ENCODE measurements at places on chromosomes 7 and 10.

DNA sequence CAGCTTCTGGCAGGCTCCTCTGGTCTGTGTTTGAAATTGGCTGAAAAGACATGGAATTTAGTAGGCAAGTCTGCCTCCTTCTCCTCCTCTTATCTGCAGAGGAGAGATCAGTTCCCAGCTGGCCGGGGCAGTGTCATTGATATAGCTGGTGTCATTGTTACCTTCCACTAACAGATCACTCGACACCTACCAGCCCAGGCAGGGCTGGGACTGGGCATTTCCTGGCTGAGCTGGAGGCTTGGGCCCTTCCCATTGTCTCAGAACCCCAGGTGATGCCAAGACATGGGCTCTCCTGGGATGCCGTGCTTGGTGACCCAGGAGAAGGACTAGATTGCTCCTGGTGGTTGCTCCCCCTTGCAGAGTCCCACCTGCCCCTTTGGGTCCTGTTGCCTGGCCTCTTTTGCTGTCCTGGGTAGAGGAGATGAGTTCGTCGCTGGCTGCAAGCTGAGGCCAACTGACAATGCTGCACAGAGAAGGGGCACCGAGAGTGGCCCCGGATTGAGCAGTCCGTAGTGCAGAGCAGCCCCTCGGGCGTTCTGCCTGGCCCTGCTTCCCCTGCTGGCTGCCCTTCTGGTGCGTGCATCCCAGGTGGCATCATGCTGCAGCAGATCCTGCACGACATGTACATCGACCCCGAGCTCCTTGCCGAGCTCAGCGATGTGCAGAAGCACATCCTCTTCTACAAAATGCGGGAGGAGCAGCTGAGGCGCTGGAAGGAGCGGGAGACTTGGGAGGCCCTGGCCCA, at the start of gene SH2D4B:
TSS of gene SH2D4B (plus strand) at position 167 of the 745 bp plus-strand sequence. CDS start at position 597, 430 bp downstream.
- DNase-seq: no peak

- no peak for DNase-seq
Measured at GRCh38 chr10:26437637-26438461, at the start of gene APBB1IP. Gene APBB1IP (plus strand): TSS chr10:26438341. CDS start chr10:26492327, 53,986 bp downstream.

DNA sequence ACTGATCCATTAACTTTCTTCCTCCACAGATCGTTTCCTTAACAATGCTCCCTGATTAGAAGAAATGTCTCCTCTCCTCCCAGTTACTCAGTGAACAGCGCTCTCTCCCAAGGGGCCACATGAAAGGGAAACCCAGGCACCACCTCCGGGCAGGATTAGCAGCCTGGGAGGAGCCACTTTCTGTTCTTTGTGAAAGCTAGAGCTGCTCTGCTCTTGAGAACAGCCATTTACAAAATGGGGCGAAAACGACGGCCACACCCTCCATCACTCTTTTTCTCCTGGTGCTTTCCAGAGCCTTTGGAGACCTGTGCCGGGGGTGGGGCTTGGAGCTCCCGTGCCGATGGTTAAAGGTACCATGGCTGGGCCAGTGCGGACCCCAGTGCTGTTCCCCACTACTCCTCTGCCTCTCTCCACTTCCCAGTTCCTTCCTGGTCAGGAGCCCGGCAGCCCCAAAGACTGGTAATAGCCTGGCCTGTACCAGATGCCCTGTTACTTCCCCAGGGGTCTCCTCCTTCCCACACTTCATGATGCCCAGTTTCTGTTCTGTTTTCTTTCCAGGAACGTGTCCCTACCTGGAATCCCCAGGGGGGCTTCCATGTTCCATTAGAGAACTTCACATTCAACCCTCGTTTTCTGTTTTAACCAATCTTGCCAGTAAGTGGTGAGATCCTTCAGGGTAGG, 402.9 kb upstream of the GALNT17 start:
- DNase-seq: no peak

- DNase-seq: no peak
Measured at GRCh38 chr10:921471-922414, 9.8 kb downstream of the LARP4B start.

GRCh38 chr10:49162761-49163310, 25.4 kb downstream of the TMEM273 start:
- DNase-seq: no peak

GRCh38 chr10:114172776-114173602, 1.0 kb downstream of the CCDC186 start:
- no peak for DNase-seq

DNA sequence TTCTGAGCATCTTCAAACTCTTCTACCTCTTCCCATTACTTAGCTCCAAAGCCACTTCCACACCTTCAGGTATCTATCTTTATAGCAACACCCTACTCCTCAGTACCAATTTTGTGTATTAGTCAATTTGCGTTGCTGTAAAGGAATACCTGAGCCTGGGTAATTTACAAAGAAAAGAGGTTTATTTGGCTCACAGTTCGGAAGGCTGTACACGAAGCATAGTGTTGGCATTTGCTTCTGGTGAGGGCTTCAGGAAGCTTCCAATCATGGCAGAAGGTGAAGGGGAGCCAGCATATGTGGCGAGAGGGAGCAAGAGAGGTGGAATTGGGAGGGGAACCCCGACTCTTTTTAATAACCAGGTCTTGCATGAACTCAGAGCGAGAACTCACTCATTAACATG, 17.6 kb upstream of the CRYGN start:
- DNase-seq: no peak

- DNase-seq: no peak
Measured at GRCh38 chr10:8331896-8332729, 277.6 kb downstream of the GATA3 start.

- no peak for DNase-seq
Measured at GRCh38 chr10:43327171-43327570, 44.3 kb upstream of the FXYD4 start.

DNA sequence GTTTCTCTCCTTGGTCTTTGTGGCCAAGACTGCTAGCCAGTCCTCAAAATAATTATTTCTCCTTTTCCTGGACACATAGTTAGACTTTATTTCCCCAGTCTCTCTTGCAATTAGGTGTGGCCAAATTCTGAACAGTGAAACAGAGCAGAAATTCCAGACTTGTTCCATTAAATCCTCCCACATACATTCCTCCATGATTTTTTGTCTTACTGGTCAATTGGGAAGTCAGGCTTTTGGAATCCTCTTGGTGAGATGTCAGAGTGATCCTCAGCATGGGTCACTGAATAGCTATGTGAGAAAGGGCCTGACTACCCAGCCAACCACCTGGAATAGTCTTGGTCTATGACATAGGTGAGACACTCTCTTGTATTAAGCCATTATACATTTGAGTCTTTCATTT, 164.2 kb downstream of the DGKI start:
- no peak for DNase-seq

DNA sequence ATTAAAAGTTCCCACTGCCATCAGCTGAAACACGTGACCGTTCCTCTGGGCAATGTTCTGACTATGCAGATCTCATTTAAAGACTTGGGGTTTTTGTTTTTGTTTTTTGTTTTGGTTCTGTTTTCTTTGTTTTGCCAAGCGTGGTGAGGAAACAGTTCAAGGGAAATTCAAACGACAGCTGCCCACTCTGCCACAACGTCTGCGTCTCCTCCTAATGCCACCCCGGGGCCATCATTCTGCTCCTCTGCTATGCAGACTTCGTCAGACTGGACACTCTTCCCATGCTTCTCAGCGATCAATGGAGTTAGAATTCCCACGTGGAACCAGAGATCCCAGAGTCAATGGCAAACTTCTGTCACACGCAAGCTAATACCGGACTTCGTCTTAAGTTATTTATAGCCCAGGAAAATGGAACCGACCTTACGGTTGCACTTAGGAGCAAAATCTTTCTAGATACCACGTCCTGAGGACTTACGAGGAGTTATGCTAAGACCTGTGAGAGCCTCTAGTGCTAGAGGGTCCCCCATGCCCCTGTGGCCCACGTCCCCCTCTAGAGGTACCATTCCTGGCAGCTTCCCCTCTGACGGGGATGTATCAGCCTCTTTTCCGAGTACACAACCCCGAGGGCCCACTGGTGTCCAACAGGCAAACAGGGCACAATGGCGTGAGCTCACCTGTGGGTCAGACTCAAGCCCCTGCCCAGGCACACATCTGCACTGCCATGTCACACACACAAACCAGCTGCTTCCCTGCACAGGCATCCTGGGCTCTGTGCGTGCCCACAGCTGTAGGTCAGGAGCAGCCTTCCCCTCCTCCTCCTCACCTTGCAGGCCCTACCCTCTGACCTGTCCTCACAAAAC, 24.4 kb downstream of the EBF3 start:
- DNase-seq: no peak

GRCh38 chr7:30436518-30436917, 42.1 kb downstream of the NOD1 start:
- no peak for DNase-seq

- no peak for DNase-seq
Measured at GRCh38 chr7:158097453-158098124, 490.0 kb downstream of the PTPRN2 start.

DNA sequence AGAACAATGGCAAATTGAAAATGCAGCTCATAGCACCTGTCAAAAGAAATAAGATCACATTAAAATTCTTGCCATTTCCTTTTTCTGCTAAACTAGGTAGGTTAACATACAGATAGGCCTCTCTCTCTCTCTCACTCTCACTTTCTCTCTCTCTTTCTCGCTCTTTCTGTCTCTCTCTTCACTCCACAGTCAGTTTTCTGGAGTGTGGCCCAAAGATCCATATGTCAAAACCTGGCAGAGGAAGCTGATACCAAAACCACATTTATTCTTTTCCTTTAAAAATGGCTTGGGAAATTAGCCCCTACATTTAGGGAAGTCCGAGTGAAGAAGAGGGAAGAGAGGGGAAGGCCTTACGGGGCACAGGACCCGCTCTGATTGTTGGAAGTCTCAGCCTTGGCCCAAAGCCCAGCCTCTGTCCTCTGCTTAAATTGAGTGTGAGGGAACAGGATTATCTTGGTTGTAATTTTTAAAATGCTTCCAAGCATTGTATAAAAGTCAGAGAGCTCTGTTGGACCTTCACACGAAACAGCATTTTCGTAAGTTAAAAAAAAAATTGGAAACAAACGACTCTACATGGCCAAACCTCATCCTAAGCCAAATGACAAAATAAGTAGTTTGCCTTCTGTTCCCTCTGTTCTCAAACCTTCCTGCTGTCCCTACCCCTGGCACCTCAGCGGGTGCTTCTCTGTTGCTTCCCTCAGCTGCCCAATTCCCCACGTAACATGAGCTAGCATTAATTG, 83.2 kb downstream of the FRMD4A start:
- no peak for DNase-seq

DNA sequence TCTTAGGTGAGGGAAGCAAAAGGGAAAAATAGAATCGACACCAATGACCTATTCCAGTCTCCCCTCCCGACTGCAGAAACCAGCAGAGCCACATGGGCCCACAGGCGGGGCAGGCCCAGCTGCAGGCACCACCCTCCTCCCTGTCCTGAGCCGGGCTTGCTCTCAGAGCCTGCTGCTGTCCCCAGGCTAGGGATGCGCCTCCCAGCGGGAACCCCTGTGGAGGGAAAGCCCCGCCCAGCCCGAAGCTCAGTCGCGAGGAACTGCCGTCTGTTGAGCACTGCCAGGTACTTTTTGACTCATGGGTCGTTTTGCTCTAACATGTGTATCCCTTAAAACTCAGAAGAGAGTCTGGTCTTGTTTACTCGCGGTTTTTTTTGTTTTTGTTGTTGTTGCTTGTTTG, 124.5 kb upstream of the RET start:
- peak; percentile 5 for DNase-seq

- no peak for DNase-seq
Measured at GRCh38 chr7:151135525-151135845, 32.0 kb downstream of the GBX1 start.

- no peak for DNase-seq
Measured at GRCh38 chr10:12484002-12484918, 134.9 kb downstream of the CAMK1D start.

GRCh38 chr7:24480501-24480900, 92.8 kb upstream of the PALS2 start:
- DNase-seq: no peak

DNA sequence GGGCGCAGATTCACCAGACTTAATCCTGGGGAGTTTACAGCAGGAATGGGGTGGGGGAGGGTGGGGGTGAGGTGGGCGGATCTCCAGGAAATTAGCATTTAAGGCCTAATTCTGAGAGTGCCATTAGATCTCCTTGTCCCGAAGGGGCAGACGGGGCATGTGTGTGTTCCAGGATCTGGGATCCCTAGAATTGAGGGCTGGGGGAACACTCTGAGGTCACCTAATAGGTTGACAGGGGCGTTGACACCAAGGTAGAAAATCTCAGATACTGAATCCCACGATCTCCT, 9.4 kb upstream of the EPHB4 start:
- DNase-seq: no peak

DNA sequence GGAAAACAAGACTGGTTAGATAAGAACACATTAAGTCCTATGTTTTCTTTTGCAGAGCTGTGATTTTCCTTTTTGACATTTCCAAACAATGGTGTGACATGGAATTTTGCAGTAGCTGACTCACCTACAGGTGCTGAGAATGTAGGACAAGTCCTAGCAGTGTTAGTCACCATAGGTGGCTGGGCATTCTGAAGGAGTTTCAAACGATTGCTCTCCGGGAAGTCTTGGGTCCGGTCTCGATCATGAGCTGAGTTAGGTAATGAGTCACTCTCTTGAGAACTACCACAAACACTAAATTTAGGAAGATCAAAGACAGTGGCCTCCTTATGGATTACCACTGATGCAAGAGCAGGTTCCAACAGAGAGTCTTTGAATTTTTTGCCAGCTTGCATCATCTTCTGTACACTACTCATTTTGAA, 3.6 kb downstream of the FIGNL1 start:
- DNase-seq: peak; percentile 33

GRCh38 chr7:92763636-92764423, 72.5 kb downstream of the CDK6 start:
- no peak for DNase-seq

- DNase-seq: no peak
Measured at GRCh38 chr10:72334196-72334824, 20.4 kb downstream of the DNAJB12 start.

GRCh38 chr10:116139886-116140285, 133.1 kb downstream of the GFRA1 start:
- DNase-seq: no peak

DNA sequence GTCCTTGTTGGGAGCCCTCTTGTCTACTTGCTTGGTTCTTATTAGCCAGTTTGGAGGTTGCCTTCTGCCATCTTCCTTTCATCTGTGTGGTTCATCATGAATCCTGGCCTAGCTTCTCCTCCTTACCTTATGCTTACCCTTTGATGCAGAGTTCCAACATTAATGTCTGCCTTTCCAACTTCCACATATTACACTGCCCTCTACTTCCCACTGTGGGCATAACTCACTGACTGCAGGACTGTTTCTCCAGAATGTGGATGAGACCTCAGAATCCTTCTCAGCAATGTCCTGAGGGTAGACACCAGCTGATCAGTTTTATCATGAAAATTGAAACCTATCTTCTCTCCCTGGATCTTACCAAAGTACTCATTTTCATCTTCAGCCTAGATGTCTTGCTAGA, 491.0 kb downstream of the LRMDA start:
- no peak for DNase-seq

- DNase-seq: peak; percentile 15
Measured at GRCh38 chr10:129704786-129705525, 237.9 kb downstream of the MGMT start.

GRCh38 chr10:34729619-34730018, 85.5 kb downstream of the PARD3 start:
- no peak for DNase-seq

GRCh38 chr7:121634356-121634755, 238.2 kb upstream of the FAM3C start:
- DNase-seq: no peak

- DNase-seq: no peak
Measured at GRCh38 chr7:105810556-105810955, 65.8 kb downstream of the ATXN7L1 start.

Measured in GM04504 (cell line).